ENCODE measurements at places on chromosomes 7 and 10. TPM values are rescaled to one million over a fixed set of nuclear protein-coding genes. Genes with fewer than 3 reads are reported as not detected.

GRCh38 chr10:74306227-74306982, 155.4 kb downstream of the ADK start:
- H3K36me3 ChIP-seq = peaks cover 4% of the 10 kb centered on the region
- H3K4me3 ChIP-seq = no peak overlapping the region
- H3K27me3 ChIP-seq = no peaks in the 10 kb centered on the region
- H3K4me1 ChIP-seq = peaks cover 16% of the 10 kb centered on the region
- DNase-seq = no peak

GRCh38 chr10:116029826-116030225, 243.2 kb downstream of the GFRA1 start:
- no peaks in the 10 kb centered on the region for H3K27me3 ChIP-seq
- no peak overlapping the region for H3K4me3 ChIP-seq
- DNase-seq = no peak

DNA sequence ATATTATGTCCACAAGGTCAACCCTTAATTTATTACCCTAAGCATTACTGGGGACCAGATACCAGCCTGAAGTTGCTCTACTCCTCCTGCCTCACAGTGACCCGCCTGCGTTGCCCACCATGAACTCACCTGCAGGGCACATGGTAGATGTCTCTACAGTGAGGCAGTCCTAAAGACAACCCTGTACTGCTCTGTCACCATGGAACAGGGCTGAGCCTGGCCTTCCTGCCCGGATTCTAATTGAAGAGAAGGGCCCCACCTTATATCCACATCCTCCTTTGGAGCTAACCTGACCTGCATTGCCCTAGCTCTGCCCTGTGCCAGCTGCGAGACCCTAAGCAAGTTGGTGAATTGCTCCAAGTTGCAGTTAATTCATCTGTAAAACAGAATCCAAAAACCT, 4.1 kb downstream of the SH3PXD2A start:
- DNase-seq = no peak
- H3K36me3 ChIP-seq = no peaks in the 10 kb centered on the region
- no peak overlapping the region for H3K4me3 ChIP-seq
- peaks cover 42% of the 10 kb centered on the region for H3K27me3 ChIP-seq

- no peaks in the 10 kb centered on the region for H3K27me3 ChIP-seq
- DNase-seq = no peak
- H3K36me3 ChIP-seq = peaks cover 7% of the 10 kb centered on the region
- H3K4me1 ChIP-seq = peaks cover 21% of the 10 kb centered on the region
Observed at GRCh38 chr10:102444851-102445250, 6.5 kb downstream of the C10orf95 start.

The CCDC136 gene
- 13.8 TPM for total RNA-seq
